ENCODE measurements at places on chromosomes 4 and X. TPM values are rescaled to one million over a fixed set of nuclear protein-coding genes. Genes with fewer than 3 reads are reported as not detected.

GRCh38 chr4:36241771-36242170 lies 2.5 kb downstream of the ARAP2 start:
- no peak for DNase-seq

- DNase-seq = no peak
Observed at GRCh38 chrX:39835776-39836175, 262.0 kb downstream of the BCOR start.

GRCh38 chr4:54566608-54567007 lies 91.1 kb upstream of the KIT start:
- DNase-seq = no peak

GRCh38 chr4:151627491-151627890 lies 133.3 kb downstream of the GATB start:
- no peak for DNase-seq

DNA sequence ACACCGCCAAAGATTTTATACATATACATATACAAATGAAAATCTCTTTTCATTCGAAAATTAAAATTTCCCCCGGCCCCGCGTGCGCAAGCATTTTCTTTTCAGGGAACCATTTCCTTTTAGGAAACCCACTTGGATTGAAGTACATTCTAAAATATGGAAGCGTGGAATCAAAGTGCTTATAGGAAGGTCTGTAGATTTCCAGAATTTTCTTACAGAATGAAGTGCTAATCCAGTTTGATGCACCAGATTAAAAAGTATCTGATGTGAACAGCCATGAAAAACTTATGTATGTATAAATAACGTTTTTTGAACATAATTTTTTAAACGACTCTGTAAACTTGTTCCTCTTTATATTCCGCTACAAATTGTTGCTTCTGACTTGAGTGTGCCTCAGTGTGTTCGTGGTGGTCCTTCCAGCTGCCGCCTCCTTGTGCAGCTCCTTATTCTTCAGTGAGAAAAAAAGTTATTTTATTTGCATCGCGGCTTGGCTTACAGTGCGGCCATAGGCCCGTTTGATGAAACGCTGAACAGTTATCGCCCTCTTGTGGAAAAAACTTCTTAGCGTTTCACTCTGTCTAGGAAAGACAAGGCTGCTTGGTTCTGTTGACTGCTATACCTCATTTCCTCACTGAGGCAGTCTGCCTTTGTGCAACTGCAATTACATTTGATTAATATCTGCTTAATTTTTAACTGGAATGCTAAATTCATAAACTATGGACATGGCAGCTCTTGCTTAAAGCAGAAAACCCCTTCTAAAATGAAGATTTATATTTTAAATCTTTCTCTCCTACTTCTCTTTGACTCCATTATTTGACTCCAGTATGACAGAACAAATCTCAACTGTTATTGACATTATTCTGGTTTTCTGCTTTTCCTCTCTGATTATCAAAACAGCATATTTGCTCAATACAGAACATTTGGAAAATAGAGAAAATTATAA lies 4.7 kb upstream of the NKX6-1 start:
- DNase-seq = peak; percentile 78

- DNase-seq = no peak
Observed at GRCh38 chrX:10286195-10286594, 129.4 kb downstream of the CLCN4 start.

GRCh38 chr4:22686141-22686540 lies 6.6 kb upstream of the GBA3 start:
- DNase-seq = no peak

DNA sequence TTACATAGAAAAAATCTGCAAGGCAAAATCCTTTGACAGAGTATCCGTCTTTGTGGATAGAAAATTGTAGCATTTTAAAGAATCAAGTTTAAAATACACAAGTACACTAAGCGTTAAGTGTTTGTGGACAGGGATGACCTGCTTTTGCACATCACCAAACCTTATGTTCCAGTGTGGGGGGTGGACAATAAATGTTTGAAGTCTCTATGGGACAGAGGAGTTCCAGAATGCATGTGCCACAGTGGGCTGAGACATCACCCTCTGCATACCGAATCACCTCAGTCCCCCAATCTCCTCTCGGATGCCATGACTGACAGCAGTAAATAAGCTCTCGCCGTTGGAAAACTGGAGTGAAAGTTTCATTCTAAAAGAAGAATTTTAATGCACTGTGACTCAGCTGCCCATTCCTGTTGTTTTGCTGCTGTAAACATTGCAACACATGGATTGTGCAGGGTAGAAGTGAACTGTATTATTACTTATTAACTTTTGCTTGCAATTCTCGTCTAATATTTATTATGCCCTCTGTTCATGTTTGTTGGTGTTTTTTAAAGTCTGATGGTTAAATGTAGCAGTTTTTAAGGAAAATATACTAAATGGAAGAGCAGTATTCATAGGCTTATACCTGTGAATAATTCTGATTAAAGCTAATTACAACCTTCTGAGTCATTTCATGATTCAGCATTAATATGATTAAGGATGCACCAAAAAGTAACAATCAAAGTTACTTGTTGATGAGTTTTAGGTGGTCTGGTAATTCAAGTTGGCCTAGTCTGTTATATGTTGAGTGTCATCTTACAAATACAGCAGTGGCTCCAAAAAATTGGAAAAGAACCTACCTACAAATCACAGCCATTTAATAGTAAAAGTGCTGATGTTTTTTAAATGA lies 24.0 kb downstream of the CDKN2AIP start:
- no peak for DNase-seq

DNA sequence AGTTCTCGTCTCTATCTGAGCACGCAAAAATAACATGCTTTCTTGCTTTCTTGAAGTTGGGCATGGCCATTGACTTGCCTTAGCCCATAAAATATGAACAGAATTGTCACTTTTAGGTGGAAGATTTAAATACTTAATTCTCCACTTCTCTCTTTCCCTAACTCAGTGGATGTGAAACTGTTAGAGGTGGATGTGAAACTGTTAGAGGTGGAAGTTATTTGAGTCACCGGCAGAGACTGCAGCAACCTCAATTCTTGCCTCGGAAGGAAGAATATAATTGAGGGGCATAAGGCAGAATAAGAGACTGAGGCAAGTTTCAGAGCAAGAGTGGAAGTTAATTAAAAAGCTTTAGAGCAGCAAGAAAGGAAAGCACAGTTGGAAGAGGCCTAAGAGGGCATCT lies 2.8 kb upstream of the PARM1 start:
- peak; percentile 92 for DNase-seq

DNA sequence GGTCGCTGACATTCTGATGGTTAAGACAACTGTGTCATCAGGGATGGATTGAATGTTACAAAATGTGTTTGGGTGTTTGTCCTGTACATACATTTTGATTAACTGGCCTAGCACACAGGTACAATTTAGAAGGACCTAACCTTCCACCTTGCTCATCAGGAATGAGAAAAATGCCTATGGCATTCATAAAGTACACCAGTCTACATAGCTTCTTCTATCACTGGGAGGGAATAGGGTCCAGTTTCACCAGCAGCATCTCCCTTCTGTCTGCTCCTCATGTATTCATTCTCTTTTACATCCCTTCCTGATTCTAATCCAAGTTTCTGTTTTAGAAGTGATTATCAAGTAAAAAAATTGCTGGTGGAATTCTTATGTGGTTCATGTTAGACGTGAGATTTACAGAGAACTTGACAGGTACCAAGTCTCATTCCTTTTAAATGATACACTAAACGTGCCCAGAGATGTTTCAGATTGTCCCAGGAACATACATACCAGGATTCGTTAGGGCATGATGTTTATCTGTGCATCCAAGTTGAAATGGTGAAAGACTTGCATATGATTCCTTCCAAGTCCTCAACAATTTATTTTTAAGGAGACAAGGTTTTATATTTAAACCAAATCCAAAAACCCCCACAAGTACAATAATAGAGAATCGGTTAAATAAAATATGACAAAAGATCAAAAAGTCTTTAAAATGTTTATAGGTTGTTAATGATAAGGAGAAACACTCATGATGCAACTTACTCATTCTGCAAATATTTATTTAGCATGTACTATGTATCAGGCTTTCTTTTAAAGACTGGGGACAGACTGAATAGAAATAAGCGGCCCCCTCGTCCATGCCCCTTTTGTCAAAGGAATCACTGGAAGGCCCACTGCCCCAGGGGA lies 359.1 kb downstream of the ZNF674 start:
- DNase-seq = no peak

GRCh38 chrX:13697455-13697854 lies 8.5 kb downstream of the RAB9A start:
- peak; percentile 66 for DNase-seq

- DNase-seq = no peak
Observed at GRCh38 chrX:17679820-17680219, 57.5 kb upstream of the SCML1 start.

DNA sequence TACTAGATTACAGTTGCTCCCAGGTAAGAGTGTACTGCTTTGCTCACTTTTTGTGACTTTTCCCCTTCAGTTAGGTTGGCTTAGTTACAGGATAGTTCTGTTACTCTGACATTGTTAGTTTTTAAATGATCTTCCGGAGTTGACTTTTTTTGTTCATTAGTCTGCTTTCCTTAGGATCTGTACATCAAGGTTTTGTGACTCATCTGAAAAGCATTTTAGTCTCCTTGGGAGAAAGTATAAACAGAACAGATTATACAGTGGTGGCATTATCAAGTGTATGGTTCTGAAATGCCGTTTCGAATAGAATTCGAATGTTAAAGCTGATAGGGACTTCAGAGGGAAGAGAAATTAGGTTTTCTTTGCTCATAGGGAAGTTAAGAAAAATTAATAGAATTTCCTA lies 63.3 kb downstream of the USP9X start:
- DNase-seq = no peak

GRCh38 chr4:22597471-22597870 lies 81.6 kb upstream of the ADGRA3 start:
- no peak for DNase-seq

DNA sequence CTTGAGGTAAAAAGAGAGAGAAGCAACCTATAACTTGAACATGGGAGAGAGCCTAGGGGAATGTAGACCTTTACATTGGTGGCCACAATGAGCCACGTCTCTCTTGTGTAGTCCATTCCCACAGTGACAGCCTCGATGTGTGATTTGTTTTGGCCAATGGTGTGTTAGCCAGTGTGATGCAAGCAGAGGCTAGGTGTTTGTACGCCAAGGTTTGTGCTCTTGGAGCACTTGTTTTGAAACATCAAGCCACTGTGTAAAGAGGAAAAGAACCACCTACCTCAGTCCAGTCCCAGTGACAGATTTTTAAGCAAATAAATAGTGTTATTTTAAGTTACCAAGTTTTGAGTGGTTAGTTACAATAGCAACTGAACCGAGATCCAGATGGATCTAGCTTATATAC lies 23.9 kb upstream of the TMEM192 start:
- DNase-seq = no peak

DNA sequence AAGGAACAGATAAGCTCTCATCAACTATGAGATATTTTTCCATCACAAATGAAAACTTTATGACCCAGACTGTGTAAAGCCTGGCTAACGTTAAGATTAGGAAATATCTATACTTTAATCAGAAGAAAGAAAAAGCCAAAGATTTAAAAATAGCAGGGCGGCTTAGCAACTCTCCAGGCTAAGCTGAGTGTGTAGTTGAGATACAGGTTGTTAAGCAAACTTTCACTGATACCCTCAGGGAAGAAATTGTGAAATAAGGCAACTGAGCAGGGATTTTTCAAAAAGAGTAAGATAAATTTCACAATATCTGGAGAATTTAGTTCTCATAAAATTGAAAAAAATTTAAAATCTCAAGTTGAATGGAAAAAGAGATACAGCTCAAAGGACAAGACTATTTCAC lies 382.0 kb downstream of the RAPGEF2 start:
- no peak for DNase-seq

GRCh38 chrX:108641589-108642272 lies 94.6 kb downstream of the IRS4 start:
- DNase-seq = no peak

GRCh38 chr4:79209081-79209480 lies 116.8 kb downstream of the NAA11 start:
- DNase-seq = no peak

GRCh38 chr4:144687466-144687865 lies 41.5 kb downstream of the HHIP start:
- no peak for DNase-seq

DNA sequence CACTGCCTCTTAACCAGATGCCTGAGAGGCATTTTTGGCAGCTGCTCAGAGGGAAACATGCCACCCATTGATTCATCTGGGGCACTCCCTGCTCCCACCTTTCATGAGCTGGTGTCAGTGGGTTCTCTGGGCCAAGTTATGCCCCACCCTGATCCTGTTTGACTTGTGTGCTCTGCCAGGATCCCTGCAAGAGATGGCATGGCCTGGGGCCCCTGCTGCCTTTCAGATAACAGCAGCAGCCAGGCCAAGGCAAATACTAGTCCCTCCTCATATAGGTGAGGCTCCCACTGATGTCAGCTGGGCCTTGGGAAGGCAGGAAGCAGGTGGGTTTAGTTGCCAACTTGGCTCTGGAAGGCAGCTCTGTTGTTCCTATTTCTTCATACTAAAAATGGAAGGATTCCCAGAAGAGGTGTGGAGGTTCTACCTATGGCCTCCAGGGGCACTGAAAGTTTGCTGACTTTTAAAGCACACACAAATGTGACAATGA lies 192.9 kb upstream of the RBPJ start:
- no peak for DNase-seq

DNA sequence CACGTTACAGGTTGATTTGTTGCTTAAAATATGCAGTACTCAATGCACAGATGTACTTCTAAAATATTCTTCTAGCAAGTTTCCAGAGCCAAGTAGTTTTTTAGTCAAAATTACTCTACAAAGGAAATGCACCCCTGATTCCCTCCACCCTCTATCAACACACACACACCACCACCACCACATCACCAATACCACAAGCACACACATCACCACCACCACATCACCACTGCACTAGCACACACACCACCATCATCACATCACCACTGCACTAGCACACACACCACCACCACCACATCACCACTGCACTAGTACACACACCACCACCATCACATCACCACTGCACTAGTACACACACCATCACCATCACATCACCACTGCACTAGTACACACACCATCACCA lies 105.2 kb upstream of the FRG1 start:
- no peak for DNase-seq

DNA sequence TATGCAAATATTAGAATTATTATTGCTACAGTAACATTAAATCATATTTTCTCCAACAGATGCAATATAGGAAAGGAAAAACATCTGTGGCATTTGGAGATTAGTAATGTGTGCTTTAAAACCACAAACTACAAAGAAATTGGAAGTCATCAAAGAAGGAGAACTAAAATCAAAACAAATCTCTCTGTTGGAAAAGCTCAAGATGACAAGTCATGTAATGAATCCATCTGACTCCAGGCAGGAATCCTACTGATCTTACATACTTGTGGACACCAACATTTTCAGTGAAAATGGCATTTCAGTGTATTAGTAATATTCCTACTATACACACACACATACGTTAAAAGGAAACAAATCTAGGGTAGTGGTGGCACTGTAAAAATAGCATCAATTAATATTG lies 98.2 kb downstream of the SLC39A8 start:
- no peak for DNase-seq

Gene ETDA
- not detected for total RNA-seq

Gene INTU
- total RNA-seq = not detected

Gene GLRA2
- total RNA-seq = not detected

Gene SMIM43
- not detected for total RNA-seq

Gene KLB
- not detected for total RNA-seq

Gene POU3F4
- not detected for total RNA-seq

Gene ASMT
- 0.29 TPM for total RNA-seq

Data from Karpas-422 (cell line).